ENCODE measurements at places on chromosomes 5 and 9. TPM values are rescaled to one million over a fixed set of nuclear protein-coding genes. Genes with fewer than 3 reads are reported as not detected.

The FOXI1 gene
- not detected for total RNA-seq

The ABCA2 gene
- 21.8 TPM for total RNA-seq

The SPTLC1 gene
- total RNA-seq: 138 TPM

The SNCAIP gene
- 5.1 TPM for total RNA-seq

The PCDHB11 gene
- 0.77 TPM for total RNA-seq

The TERT gene
- not detected for total RNA-seq

The SLIT3 gene
- 8.0 TPM for total RNA-seq

The OTP gene
- not detected for total RNA-seq

The PIP5KL1 gene
- total RNA-seq: 2.5 TPM

The SLC1A1 gene
- total RNA-seq: 4.5 TPM

The TTLL11 gene
- total RNA-seq: 4.8 TPM

The ELOVL7 gene
- total RNA-seq: under 0.01 TPM

The LIX1 gene
- total RNA-seq: not detected

The SLC6A7 gene
- total RNA-seq: not detected

The GABRA1 gene
- not detected for total RNA-seq

The ANKRD18A gene
- not detected for total RNA-seq

The AQP7 gene
- total RNA-seq: 0.26 TPM

The DIAPH1 gene
- total RNA-seq: 17.2 TPM

The PCDHGA9 gene
- total RNA-seq: 4.8 TPM

The SLC6A19 gene
- not detected for total RNA-seq

The WDR31 gene
- total RNA-seq: 4.0 TPM

The NOXA1 gene
- 0.77 TPM for total RNA-seq

The MYORG gene
- total RNA-seq: 0.83 TPM

The SMIM33 gene
- not detected for total RNA-seq

The RASGRF2 gene
- total RNA-seq: 12.1 TPM

The CSF2 gene
- total RNA-seq: 0.51 TPM

The EXOC3 gene
- 36.5 TPM for total RNA-seq

The GBA2 gene
- total RNA-seq: 21.8 TPM

The HTR4 gene
- total RNA-seq: not detected

The COMMD10 gene
- 35.8 TPM for total RNA-seq

The CHSY3 gene
- total RNA-seq: 1.3 TPM

The PSD2 gene
- 0.17 TPM for total RNA-seq

The CCDC152 gene
- total RNA-seq: 1.5 TPM

The NR4A3 gene
- 5.6 TPM for total RNA-seq

The FRRS1L gene
- 0.26 TPM for total RNA-seq

The ANKRD33B gene
- 7.8 TPM for total RNA-seq

The LECT2 gene
- not detected for total RNA-seq

The PCDHGA7 gene
- 6.8 TPM for total RNA-seq

The PDLIM4 gene
- total RNA-seq: 67.2 TPM

The TSSK1B gene
- 0.50 TPM for total RNA-seq

The SHLD3 gene
- total RNA-seq: 4.4 TPM

The RNF180 gene
- total RNA-seq: 2.8 TPM

The WHRN gene
- 0.51 TPM for total RNA-seq

The PDE6A gene
- under 0.01 TPM for total RNA-seq

The RARS1 gene
- total RNA-seq: 111 TPM

The PPP2R2B gene
- total RNA-seq: 1.5 TPM

The ADGRD2 gene
- total RNA-seq: not detected

The IFNK gene
- not detected for total RNA-seq

The GABRG2 gene
- under 0.01 TPM for total RNA-seq

The HK3 gene
- under 0.01 TPM for total RNA-seq
